ENCODE measurements at places on chromosomes 4 and X.

DNA sequence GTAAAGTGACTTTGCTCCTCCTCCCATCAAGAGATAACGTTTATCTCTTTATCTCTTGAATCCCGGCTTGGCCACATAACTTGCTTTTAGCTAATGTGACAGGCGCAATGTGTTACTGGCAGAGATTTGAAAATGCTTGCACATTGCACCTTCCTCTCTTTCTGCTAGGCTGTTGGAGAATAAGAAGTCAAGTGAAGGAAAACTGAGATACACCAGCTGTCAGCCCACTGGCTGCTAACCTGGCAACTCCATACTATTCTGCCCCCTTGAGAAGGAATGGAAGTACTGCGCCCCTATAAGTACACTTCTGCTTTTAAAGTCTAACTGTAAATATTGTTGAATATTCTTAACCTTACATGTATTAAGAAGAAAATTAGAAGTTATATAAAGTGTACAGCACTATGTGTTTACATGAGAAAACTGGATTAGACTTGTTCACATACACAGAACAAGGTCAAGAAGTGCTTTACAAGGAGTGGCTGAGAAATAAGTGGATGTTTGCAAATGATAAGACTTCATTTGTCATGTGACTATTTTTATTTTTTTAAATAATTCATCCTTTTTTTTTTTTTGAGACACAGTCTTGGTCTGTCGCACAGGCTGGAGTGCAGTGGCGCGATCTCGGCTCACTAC lies 424.5 kb upstream of the CTSO start:
- no peak for DNase-seq

- DNase-seq: no peak
Measured at GRCh38 chr4:8697826-8698225, 105.3 kb downstream of the CPZ start.

GRCh38 chr4:176464748-176465147 lies 145.0 kb downstream of the SPCS3 start:
- no peak for DNase-seq

DNA sequence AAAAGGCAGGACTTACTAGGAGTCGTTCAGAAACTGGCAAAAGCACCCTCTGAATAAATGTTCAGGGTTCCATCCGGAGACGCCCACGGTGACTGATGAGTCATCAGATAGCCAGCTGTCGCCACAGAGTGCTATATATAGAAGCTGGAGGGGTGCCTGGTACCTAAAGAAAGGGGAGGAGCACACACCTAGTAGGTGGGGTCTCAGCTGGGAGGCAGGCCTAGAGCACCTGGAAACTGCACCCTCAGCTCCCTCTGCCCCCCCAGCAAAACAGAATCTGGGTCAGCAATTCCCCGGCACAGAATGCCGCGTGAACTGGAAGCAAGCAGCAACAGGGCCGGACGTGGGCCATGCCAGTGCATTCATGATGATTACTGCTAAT lies 242.0 kb downstream of the BCOR start:
- no peak for DNase-seq

GRCh38 chr4:3318561-3319021 lies 25.8 kb downstream of the RGS12 start:
- DNase-seq: no peak

- no peak for DNase-seq
Measured at GRCh38 chr4:85607624-85608023, 132.7 kb downstream of the ARHGAP24 start.

GRCh38 chr4:5037553-5038551 lies 13.4 kb upstream of the STK32B start:
- DNase-seq: peak; percentile 48

- DNase-seq: peak; percentile 47
Measured at GRCh38 chrX:24838629-24839028, 144.9 kb downstream of the POLA1 start.

DNA sequence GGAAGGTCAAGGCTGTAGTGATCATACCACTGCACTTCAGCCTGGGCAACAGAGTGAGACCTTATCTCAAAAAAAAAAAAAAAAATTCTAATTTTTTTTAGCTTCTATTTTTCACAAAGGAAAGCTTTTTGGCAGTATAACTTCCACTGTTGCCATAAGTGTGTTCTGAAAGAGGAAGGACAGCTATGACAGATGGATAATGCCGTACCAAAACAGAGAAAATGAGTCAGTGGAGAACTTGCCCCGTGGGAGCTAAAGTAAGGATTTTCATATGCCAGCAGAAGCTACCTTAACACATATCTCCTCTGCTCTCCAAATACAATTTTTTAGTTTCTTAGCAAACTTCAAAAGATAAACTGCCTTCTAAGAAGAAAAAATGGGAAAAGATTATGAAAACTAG lies 43.7 kb downstream of the RPS3A start:
- no peak for DNase-seq

DNA sequence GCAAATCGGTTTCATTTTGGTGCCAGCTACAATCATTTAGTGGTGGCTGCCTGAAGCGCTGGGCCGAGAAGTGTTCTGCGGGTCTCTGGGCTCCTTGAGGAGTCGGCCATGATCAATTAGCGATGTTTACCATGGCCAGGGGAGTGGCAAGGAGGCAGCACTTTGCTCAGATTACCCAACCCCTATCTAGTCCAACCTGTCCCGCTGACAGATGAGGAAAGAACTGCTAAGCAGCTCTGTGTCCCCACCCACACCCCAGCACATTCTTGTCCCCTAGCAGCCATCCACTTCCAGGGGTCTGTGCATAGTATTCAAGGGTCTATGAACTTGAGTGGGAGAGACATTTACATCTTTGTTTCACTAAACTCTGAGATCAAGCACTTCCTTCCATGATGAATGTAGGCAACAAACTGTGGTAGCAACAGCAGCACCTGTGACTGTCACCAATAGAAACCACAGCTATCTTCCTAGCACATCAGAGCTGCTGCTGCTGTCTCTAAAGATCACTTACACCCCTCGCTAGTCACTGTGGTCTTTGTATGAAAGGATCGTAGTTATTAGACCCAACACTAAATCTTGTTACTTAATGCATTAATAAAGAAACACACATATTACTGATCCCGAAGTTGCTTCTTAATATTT lies 331.6 kb downstream of the BCOR start:
- DNase-seq: no peak

DNA sequence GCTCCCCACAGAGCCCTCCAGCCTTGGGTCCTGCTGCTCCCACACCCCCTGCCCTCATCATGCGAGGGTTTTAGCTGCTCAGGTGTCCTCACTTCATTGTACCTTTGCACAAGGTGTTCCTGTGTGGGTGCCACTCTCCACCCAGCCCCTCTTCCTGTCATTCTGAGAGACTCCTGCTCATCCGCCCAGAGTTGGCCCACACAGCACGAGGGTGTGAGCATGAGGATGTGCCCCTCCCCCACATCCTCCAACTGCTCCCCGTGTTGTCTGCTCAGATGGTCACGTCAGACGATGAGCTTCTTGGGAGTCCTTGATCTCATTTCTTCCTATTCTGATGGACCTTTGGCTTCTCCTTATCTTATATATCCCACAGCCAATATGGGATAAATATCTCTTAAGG lies 53.2 kb downstream of the HTT-AS start:
- no peak for DNase-seq

- DNase-seq: no peak
Measured at GRCh38 chrX:147533426-147533825, 378.3 kb upstream of the FMR1 start.

DNA sequence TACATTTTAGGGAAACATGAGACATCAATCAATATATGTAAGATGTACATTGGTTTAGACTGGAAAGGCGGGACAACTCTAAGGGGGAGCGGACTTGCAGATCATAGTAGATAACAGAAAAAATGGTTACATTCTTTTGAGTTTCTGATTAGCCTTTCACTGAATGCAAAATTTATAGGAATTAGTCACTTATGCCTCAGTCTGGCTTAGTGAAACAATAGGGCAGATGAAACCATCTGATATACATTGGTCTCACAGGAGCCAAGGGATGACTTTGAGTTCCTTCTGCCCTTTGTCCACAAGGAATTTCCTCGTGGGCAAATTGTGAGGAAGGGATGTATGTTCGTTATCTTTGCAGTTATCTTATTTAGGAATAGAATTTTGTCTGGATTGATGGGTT lies 128.2 kb downstream of the ARSF start:
- DNase-seq: no peak

DNA sequence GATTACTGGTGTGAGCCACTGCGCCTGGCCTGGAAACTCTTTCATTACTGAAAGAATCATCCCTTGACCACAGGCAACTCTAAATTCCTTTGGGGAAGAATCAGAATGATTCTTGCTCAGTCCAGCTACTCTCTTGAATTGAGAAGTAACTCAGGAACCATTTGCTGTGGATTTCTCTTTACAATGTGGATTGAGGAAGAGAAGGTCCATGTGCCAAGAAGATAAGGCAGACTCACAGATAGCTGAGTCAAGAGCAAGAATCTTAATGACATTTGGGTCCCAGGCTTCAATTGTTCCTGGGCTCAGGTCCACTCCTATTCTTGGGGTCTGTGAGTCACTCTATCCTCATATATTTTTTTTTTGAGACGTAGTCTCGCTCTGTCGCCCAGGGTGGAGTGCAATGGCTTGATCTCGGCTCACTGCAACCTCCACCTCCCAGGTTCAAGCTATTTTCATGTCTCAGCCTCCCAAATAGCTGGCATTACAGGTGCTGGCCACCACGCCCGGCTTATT lies 6.2 kb upstream of the MGARP start:
- DNase-seq: no peak

- no peak for DNase-seq
Measured at GRCh38 chr4:89064848-89065247, 7.9 kb upstream of the FAM13A start.

- no peak for DNase-seq
Measured at GRCh38 chr4:21678711-21679110, 269.9 kb downstream of the KCNIP4 start.

GRCh38 chrX:39550795-39551361 lies 546.9 kb downstream of the BCOR start:
- DNase-seq: no peak

DNA sequence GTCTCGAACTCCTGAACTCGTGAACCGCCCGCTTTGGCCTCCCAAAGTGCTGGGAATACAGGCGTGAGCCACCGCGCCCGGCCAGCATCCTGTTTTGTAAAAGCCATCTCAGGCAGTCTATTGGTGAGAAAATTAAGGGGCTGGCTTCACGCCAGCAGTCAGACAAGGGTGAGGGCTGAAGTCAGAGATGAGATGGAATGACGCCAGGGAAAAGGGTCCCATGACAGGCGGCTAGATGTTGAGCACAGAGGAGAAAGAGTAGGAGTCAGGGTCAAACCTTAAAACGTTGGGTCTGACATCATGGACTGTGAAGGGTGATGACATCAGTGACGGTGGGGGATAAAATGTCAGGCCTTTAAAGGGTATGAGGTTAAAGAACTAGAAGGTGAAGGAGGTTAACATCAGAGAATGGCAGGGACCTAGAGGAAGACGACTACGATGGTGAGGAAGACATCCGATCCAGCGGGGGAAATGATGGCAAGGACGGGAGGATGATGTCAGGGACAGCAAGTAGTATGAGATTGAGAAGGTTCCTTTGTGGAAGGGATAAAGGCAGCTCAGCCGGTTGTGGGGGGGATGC lies 504 bp upstream of the RBM3 start:
- DNase-seq: no peak

DNA sequence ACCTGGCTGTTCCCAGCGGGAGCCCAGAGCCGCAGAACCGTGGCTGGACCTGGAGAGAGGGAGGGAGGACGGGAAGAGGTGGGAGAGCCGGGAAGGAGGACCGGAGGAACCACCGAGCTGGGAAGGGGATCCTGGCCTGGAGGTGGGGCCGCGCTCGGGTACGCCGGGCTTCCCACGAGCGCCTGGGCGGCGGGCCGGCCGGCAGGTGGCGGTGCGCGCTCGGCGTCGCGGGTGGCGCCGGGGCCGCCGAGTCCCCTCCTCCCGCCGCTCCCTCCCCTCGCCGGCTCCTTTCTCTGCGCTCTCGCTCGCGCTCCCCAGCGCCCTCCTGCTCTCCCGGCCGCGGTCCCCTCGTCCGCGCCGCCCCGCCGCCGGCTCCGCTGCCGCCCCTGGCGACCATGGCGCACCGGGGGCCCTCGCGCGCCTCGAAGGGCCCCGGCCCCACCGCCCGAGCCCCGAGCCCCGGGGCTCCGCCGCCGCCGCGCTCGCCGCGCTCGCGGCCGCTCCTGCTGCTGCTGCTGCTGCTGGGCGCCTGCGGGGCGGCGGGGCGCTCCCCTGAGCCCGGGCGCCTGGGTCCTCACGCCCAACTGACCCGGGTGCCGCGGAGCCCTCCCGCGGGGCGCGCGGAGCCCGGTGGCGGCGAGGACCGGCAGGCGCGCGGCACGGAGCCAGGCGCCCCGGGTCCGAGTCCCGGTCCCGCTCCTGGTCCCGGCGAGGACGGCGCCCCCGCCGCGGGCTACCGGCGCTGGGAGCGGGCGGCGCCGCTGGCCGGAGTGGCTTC lies at the start of gene SORCS2:
Gene SORCS2 (plus strand): TSS at position 287 of the 778 bp plus-strand sequence.
- no peak for DNase-seq

- DNase-seq: no peak
Measured at GRCh38 chrX:48794340-48794910, 7.4 kb upstream of the HDAC6 start.

DNA sequence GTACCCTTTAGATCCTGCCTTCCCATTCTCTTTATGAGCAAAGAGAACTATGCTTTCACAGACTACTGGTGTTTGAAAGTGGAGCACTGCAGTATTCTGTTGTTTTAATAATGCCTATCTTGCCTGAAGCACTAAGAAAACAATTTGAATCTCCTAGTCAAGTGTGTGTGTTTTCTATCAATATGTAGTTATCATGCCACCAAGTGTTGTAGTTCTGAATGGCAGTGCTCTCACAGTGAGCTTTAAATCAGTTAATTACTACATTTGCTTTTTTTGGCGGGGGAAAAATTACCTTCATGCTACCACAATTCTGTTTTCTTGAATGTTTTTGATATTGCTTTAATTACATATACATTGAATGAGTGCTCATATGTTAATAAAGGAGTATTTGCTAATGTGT lies 143.6 kb upstream of the FAM47A start:
- DNase-seq: no peak

- DNase-seq: no peak
Measured at GRCh38 chrX:102958794-102959193, 21.7 kb downstream of the RAB40AL start.

- no peak for DNase-seq
Measured at GRCh38 chrX:21126661-21127060, 247.6 kb upstream of the CNKSR2 start.

- DNase-seq: no peak
Measured at GRCh38 chr4:186069729-186070128, 773 bp downstream of the TLR3 start.

DNA sequence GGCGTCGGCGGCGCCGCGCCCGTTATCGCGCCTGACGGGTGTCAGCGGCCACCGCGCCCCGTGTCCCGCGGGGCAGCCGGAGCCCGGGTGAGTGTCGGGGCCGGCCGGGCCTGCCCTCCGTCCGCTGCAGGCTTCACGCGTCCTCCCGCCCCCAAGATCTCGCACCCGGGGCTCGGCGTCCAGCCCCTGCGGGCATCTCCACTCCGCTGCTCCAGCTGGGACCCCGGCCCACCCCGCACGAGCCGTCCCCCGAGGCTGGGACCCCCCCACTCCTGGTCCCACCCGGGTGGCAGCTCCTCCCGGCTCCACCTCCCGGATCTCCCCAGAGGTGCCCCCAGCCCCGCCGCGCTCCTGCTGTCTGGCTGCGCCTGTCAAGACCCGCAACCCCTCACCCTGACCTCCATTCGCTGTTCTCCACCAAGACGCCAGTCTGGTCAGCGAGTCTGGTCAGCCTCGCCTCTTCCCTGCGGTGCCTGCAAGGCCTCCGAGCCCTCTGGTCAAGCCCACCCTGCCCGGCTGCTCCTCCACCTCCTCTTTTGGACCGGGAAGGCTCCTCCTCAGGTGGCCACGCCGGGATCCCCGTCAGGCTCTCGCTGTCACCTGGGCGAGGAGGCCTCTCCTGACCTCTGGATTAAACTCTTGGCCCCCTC lies 66.0 kb upstream of the NKX1-1 start:
- DNase-seq: no peak
